ENCODE measurements at places on chromosomes 5 and 9.

GRCh38 chr9:130215341-130216119 is 43.3 kb downstream of the NCS1 start:
- DNase-seq: no peak

DNA sequence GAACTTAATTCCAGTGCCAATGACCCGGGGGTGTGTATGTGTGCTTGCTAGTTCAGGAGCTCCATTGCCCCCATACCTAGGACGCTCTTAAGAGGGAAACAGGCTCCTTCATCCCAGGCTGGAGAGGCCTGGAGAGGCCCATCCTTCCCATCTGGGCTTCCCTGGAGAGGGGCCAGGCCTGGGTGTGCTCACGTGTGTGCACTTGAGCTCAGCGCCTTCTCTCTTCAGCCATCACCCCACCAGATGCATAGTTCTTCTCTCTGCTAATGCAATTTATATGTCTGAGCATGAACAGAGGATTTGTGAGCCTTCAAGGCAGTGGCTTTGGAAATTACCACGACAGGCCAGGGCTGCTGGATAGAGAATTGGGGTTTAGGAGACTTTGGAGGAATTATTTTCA is 48.6 kb upstream of the SHB start:
- DNase-seq: no peak

DNA sequence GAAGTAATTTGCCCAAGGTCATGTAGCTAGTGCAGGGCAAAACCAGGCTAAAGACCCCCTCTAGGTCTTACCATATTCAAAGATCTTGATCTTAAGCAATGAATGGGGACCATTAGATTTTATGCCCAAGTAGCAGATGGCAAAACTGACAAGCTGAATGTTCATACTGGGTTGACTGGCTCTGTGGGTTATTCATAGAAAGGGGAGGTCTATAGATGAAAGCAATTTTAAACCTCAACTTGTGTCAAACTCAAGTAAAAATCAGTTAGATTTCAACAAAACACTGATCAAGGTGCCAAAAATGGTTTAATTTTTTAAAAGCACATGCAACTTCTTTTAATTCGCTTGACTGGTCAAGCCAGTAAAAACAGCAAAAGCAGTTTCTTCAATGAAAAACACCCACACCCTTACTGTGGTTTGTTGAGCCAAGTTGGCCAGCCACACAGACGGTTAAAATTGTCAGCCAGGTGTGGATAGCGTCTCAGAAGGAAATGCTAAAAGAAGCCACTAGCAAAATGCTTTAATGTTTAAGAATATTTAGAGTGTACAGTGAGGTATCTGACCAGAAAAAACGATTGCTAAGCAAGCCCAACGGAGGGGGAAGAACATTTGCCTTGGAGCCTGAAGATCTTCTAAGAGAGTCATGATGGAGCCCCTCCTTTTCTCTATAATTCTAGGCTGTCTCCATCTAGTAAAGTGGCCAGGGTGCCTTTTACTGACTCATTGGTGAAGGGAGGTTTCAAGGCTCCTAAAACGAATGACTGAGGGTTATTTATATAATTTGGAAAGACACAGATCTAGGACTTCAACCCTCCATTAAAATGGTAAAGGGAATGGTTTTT is 539.6 kb upstream of the CLINT1 start:
- DNase-seq: no peak

- DNase-seq: no peak
Measured at GRCh38 chr9:124632077-124632621, 125.0 kb upstream of the NR5A1 start.

DNA sequence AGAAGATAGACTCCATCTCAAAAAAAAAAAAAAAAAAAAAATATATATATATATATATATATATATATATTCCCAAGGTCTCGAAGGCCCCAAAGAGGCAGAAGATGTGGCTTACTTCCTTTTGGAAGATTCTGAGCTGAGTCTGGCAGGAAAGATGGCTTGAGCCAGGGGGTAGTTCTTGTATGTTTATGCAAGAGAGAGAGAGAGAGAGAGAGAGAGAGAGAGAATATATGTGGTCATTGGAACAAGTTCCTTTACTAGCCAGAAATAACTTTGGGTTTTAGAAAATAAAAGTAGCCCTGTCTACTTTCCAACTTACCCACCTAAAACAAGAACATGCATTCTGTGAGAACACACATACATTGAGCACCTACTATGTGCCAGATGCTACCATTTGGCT is 17.6 kb downstream of the NCS1 start:
- DNase-seq: no peak

GRCh38 chr5:181160152-181160754 is 12.9 kb downstream of the OR2V2 start:
- DNase-seq: peak; percentile 76

DNA sequence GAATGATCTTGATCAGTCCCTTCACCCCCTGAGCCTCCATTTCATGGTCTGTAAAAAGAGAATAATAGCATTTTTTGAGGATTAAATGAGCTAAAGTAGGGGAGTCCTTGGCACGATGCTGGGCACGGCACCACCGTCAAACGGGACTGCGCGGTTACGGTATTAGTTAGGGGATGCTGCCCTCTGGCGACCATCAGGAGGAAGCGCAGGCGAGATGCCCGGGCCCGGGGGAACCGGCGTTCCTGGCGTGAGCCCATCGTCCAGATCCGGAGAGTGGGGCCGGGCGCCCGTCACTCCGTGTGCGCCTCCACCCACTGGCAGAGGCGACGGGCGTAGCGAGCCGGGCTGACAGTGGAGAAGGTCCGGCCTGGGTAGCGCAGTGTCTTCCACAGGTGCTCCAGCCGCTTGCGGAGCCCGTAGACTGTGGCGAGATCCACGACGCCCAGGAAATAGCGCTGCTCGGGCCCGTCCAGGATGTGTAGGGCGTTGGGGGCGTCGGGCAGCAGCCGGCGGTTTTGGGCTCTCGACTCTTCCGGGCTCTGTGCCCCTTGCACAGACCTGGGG is 4.8 kb upstream of the ST6GALNAC4 start:
- peak; percentile 78 for DNase-seq

- DNase-seq: no peak
Measured at GRCh38 chr9:35273591-35273990, 111.8 kb downstream of the UNC13B start.

GRCh38 chr5:67246108-67246507 is 49.5 kb upstream of the CD180 start:
- DNase-seq: peak; percentile 18

DNA sequence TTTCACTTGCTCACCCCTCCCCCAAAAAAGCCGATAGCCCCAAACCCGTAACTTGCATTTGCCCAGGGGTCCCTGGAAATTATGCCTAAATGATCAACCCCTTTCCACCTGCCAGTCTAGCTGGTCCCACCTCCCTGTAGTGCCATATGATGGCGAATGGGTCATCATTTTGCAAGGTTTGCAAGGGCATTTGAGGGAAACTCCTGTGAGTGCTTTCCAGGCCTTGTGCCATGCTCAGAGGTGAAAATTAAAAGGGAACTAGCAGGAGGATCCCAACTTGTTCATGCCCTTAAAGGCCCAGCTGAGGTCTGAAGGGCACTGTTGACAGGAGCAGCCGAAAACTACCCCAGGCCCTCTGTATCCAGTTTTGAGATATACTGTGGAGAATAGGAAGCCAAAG is 192.9 kb downstream of the NR3C1 start:
- no peak for DNase-seq

DNA sequence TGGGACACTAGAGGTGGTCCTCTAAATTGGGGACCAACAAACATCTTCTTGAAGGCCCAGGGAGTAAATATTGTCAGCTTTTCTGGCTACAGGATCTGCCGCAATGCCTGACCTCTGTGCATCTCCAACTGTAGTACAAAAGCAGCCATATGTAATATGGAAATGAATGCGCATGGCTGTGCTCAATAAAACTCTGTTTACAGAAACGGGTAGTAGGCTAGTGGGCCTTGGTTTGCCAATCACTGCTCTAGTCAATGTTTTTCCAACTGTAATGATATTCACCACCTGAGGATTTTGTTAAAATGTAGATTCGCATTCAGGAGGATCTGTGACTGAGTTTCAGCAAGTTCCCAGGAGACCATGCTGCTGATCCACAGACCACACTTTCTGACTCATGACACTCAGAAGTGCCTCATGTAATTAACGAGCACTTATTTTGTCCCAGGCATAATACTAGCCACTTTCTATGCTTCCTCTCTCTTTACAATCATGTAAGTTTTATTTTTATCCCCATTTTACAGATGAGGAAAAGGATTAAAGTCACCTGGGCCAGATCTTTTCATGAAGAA is 96.9 kb downstream of the MED27 start:
- no peak for DNase-seq

DNA sequence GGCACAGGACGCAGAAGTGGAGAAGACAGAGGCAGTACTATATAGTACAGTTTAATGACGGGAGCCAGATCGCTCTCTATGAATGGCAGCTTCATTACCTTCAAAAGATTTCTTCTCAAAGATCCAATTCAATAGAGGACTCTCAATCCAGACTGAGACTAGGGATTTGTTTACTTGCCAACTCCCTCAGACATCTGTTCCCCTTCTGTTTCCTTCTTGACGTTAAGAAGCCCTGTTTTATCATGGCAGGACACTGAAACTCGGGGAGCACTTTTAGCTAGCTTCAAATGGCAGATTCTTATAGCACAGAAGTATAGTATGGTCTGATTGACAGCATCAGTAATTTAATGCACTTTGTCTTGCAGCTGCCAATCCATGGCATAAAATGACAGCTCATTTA is 747.3 kb upstream of the C9orf72 start:
- no peak for DNase-seq
